Astrocyte (in vitro differentiated cells and primary cell): ENCODE measurements at places on chromosomes 12 and 14.

- no peak for DNase-seq
These were observed 9.0 kb downstream of the MLXIP start for GRCh38 chr12:122087431-122088178.

GRCh38 chr14:80923368-80923767, 18.2 kb downstream of the CEP128 start:
- DNase-seq: no peak

GRCh38 chr14:22221508-22221907, 367.5 kb downstream of the DAD1 start:
- DNase-seq: no peak

DNA sequence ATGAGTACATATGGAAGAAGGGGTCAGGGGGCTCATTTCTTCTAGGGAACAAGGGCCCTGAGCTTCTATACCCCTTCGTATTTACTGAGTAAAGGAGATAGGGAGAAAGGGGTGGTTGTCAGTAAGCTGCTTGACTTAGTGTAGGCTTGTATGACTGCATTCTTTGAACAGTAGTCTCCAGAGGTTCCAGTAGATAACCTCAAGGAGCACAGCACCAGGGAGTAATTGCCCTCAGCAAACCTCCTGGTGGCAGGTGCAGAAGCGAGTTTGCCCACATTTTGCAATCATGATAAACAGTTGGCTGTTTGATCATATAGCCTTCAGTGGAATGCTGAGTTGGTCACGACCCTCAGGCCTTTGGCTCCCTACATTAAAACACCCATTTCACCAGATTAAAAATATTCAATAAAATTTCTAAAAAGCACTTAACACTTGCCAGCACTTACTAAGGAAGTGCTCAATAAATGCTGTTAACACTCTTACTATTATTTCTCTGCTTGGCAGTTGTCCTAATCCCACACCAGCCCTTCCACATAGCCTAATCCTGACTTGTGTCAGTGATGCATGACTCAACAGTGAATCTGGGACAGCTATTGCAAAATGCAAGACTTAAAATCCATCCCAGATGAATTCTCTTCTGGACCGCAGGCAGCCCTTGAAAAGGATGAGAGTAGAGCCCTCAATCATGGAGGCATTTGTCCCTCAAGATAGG, 3.7 kb upstream of the DHRS4L2 start:
- DNase-seq: peak; percentile 81

- no peak for DNase-seq
These were observed 50.9 kb downstream of the KLHL28 start for GRCh38 chr14:44910821-44911220.

DNA sequence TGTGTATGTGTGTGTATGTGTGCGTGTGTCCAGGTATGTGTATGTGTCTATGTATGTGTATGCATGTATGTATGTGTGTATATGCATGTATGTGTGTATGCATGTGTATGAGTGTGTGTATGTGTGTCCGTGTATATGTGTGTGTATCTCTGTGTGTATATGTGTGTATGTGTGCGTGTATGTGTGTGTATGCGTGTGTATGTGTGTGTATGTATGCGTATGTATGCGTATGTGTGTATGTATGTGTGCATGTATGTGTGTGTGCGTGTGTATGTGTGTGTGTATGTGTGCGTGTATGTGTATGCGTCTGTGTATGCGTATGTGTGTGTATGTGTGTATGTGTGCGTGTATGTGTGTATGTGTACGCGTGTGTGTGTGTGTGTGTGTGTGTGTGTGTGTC, 31.6 kb downstream of the CHST11 start:
- no peak for DNase-seq

- DNase-seq: peak; percentile 100
These were observed 48.0 kb downstream of the DRAM1 start for GRCh38 chr12:101925361-101925760.

- peak; percentile 46 for DNase-seq
These were observed 121.1 kb upstream of the EEA1 start for GRCh38 chr12:93050026-93050747.

DNA sequence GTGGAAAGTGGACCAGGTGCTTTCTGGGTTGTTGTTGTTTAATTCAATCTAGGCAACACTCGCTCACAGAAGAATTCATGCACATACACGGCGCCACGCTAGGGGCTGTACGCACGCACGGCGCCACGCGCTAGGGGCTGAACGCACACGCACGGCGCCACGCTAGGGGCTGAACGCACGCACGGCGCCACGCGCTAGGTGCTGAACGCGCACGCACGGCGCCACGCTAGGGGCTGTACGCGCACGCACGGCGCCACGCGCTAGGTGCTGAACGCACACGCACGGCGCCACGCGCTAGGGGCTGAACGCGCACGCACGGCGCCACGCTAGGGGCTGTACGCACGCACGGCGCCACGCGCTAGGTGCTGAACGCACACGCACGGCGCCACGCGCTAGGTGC, 54.3 kb downstream of the NINJ2 start:
- DNase-seq: no peak

GRCh38 chr14:51546603-51547258, 105.0 kb upstream of the FRMD6 start:
- DNase-seq: no peak

- no peak for DNase-seq
These were observed 122.9 kb upstream of the TMEM132D start for GRCh38 chr12:130026608-130027176.

- peak; percentile 20 for DNase-seq
These were observed 181.5 kb upstream of the PRKD1 start for GRCh38 chr14:30108975-30109700.

DNA sequence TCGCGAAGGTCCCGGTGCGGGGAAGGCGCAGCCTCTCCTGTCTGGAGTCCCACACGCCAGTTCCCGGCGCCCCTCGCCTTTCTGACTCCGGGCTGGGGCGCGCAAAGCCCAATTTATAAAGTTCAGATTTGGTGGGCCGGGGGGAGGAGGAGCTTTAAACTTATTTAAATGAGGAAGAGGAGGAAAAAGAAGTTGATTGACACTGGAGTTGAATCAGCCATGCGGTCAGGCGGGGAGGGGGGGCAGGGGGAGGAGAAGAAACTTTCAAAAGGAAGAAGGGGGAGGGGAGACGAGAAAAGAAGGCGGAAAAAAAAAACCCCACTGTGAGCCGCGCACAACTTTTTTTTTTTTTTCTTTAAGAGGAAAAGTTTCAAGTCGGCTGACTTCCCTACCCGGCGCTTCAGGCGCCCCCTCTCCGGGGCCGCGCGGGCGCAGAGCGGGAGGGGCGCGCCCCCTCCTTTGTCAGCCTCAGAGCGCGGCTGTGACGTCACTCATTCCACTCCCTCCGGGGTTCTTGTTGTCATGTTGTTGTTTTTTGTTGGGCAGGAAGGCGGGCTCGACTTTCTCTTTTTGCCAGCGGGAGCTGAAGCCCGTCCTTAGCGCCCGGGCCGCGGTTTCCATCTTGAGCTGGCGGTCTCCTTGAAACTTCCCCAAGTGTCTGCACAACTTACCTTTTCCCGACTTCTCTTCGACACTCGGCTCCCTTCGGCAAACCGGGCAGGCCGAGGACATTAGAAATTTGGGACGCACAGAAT, at the start of gene ZFP36L1:
TSS of gene ZFP36L1 (minus strand) at position 89 of the 755 bp plus-strand sequence. CDS start 129 bp downstream, outside the sequence.
- peak; percentile 90 for DNase-seq

GRCh38 chr14:54652605-54653052, 85.7 kb downstream of the SAMD4A start:
- DNase-seq: no peak

GRCh38 chr14:104150136-104151025, 12.0 kb downstream of the KIF26A start:
- DNase-seq: peak; percentile 16

GRCh38 chr14:22650046-22650739, 6.0 kb upstream of the OR6J1 start:
- DNase-seq: no peak

DNA sequence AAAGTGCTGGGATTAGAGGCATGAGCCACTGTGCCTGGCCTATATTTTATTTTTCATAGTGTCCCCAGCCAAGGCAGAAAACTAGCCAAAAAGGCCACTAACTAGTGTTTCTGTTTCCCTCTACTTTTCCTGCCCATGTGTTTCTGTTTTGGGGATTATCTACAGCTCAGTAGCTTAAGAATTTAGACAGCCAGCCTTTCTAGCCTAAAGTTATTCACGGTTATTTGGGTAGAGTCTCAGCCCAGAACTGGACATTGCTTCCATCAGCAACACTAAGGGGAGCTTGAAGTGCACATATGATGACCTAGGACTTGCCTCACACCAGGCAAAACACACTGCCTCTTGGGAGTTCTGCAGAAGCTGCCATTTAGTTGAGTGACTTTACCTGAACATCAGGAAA, 17.9 kb downstream of the PROX2 start:
- no peak for DNase-seq

DNA sequence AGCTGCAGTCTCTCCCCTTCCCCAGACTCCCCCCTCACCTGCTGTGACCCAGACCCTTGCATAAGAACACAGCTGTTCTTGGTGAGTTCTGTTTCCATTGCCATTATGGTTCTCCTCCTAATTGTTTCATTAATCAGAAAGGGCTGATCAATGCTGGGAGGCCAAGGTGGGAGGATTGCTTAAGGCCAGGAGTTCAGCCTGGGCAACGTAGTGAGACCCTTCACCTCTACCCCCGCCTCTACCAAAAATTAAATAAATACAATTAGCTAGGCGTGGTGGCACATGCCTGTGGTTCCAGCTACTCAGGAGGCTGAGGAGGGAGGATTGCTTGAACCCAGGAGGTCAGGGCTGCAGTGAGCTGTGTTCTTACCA, 17.2 kb upstream of the FAIM2 start:
- DNase-seq: no peak

DNA sequence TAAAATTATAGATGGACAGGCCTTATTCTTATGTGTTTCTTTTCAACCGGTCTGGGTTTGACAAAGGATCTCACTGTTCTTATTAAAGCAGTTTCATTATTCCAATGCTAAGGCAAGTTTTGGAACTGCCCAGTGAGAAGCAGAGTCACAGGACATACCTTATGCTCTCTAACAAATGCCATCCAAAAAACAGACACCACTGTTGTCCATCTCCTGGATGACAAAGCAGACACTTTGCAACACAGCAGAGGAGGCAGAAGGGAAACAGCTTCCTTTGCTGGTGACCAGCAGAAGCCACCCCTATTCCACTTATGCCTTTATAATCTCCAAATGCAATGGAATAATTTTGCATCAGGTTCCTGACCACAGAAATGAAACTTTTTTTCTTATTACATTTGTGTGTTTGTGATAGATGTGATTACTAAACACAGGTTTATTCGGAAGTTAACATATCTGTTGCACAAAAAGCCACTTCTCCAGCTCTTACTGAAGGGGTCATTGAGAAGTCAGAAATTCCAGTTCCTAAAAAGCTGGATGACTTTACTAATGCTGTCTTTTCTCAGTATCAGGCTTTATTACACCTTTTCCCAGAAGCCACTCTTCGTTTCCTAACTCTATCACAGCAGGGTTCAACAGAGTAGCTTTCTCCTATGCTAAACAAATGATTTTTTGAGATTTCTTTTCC, 115.6 kb downstream of the BTG1 start:
- no peak for DNase-seq

DNA sequence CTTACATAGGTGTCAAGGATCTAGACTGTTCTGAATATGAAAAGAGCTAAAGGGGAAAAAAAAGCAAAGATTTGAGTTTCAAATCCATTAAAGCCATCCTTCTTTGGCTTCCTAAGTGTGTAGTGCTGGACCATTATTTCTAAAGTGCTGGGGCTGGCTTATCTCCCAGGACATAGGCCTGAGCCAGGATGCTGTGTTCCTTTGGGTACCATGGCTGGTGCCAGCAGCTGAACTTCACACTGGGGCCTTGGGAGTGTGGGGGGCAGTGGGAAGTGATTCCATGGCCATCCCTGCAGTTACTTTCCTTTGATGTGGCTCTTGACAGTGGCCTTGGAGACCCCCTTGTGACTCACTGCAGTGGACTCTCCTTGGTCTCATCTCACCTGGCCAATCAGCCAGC, 20.8 kb downstream of the PRMT8 start:
- no peak for DNase-seq

- peak; percentile 89 for DNase-seq
These were observed 161.0 kb downstream of the SLC38A4 start for GRCh38 chr12:46664761-46665287.

- no peak for DNase-seq
These were observed 18.0 kb downstream of the FOXN4 start for GRCh38 chr12:109291117-109291516.

- DNase-seq: peak; percentile 98
These were observed 68.3 kb downstream of the DERA start for GRCh38 chr12:15979096-15980092.

DNA sequence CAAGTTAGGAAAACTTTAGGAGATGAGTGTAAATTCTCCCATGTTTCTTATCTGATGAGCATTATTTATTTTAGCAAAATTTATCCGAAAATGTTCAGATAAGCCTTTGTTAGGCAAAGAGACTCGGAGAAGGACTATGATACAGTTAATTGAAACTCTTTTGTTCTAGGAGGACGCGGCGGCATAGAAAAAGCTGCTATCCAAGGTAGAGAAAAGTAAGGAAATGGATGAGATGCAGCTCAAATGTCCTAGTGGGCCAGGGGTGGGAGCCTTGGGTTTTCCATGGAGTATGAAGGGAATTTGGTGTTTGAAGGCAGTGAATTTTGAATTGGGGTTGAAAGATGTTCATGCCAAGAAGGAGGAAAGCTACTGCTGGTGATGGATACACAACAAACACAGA, 1504.5 kb downstream of the AACS start:
- no peak for DNase-seq

- peak; percentile 16 for DNase-seq
These were observed at the start of gene C14orf93 for GRCh38 chr14:23009939-23010726. C14orf93 (minus strand) TSS chr14:23010143; CDS start chr14:22999023, 11,120 bp downstream.
